Right lung (tissue), 10 donors: ENCODE measurements at places on chromosomes 12 and 14. TPM values are rescaled to one million over a fixed set of nuclear protein-coding genes. Genes with fewer than 3 reads are reported as not detected.

CACNA2D4 gene
- 1.7 TPM for polyA plus RNA-seq

DNA sequence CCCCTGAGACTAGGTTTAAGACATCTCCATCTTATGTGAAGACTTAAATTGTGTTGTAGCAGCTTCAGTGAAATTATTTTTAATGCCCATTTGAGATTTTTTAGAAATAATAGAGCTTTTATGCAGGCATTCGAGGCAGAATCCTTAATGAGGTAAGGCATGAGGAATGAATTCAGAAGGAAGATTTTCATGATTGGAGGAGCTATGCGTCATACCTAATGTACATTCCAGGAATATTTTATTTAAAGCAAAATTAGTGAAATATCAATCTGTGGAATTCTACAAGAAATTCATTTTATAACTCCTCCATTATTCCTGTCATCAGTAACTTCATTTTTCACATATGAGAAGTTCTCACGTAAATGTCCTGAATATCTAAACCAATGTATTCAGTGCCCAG, 36.0 kb upstream of the GARIN6 start:
- no peak for DNase-seq

DNA sequence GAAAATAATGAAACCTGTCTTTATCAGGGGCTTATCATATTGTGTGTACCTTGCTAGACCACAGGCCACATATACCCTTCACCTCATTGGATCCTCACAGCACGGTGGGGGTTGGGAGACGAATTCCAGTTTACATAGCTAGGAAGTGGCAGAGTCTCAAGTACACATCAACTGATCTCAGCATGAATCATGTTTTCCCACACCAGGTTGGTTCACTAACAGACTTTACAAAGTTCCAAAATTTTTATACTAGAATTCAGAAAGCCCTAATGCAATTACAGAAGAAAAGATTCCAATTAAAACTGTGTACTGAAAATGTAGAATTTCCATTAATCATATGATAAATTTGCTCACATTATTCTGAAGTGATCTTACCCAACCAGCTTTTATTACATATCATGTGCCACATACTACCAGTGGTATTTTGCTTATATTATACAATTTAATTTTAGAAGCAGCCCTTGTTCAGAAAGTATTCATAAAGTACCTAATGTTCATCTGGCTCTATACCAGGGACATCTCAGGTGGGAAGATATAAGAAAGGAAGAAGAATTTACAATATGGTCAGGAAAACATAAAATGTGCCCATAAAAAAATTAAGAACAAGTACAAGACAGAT, 196.2 kb downstream of the ITPR2 start:
- no peak for DNase-seq

DNA sequence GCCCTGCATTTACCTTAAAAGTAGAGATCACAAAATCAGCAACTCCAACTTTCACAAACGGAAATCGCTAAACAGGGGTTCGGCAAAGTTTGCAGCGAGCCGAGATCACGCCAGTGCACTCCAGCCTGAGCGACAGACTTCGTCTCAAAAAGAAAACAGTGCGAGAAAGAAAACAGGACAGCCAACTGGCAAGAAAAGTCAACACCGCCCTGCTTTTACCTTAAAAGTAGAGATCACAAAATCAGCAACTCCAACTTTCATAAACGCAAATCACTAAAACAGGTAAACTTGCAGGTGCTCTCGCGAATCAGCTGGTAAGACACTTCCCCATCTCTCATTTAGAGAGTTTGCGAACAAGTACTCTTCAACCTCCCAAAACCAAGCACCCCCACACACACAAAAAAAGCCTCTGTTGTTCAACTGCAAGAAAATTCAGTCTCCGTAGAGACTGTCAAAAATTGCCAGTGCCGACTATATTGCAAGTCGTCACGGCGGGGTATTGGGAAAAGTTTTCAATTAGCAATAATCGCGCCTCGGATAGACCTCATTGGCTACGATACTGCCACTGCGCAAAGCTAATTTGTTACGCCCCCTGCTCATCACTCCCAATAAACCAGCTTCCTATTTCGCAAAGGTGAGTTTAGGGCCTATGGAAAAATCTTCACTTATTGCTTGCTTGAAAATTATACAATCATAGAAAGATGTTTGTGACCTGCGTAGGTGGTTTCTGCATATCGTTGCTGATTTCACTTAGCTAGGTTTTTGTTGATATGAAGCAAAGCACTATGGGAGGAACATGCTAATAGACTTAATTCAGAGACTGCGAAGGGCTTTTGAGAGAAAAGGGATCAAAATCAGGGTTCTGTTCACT, at the start of gene RNU4-1:
Gene RNU4-1 (minus strand): TSS at position 577 of the 871 bp plus-strand sequence.
- peak; percentile 90 for DNase-seq

DNA sequence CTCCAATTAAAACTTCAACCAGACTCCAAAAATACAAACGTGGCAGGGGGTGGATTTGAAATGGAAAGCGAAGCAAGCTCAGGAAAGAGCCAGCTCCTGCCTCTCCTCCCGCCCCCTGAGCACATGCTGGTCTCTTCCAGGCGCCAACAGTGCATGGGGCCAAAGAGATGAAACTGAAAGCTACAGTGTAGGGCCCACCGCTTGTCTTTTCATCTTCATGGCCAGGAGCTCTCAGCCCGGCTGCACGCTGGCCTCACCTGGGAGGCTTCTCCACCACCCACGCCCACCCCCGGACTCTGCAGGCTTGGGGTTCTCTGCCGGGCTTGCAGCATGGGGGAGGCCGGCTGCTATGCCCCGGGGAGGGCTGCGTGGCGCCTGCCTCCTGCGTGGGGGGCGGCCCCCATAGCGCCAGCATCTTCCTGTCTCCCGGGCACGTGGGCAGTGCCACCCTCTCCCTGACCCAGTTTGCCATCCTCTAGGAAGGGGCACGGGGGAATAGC, 2.0 kb downstream of the RIMBP2 start:
- DNase-seq = no peak

DNA sequence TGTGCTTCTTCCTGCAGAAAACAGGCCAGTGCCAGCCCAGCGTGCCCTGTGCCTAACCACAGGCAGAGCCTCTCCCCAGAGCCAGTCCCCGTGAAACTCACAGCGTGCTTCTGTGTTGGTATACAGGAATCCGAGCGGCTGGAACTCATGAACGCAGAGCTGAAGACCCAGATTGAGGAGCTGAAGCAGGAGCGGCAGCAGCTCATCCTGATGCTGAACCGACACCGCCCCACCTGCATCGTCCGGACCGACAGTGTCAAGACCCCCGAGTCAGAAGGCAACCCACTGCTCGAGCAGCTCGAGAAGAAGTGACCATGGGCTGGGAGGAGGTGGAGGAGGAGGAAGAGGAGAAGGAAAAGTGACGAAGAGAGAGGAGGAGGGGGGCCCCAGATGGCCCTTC, 41.3 kb downstream of the JDP2 start:
- DNase-seq = no peak

GRCh38 chr12:121120323-121120722, 12.4 kb upstream of the P2RX7 start:
- DNase-seq = no peak

DNA sequence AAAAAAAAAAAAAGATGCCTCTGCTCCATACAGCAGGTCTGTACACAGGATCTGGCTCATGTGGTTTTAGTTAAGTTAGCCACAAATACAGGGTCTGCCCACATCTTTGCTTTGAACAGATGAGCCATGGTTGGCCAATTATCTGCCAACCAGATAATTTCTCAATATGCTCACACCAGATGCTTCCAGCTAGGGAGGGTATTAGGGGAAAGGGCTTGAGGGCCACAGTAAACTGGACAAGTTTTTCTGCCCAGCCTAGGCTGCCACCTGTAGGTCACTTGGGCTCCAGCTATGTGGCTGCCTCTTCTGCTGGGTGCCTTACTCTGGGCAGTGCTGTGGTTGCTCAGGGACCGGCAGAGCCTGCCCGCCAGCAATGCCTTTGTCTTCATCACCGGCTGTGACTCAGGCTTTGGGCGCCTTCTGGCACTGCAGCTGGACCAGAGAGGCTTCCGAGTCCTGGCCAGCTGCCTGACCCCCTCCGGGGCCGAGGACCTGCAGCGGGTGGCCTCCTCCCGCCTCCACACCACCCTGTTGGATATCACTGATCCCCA, 776 bp downstream of the RDH5 start:
- DNase-seq = no peak

DNA sequence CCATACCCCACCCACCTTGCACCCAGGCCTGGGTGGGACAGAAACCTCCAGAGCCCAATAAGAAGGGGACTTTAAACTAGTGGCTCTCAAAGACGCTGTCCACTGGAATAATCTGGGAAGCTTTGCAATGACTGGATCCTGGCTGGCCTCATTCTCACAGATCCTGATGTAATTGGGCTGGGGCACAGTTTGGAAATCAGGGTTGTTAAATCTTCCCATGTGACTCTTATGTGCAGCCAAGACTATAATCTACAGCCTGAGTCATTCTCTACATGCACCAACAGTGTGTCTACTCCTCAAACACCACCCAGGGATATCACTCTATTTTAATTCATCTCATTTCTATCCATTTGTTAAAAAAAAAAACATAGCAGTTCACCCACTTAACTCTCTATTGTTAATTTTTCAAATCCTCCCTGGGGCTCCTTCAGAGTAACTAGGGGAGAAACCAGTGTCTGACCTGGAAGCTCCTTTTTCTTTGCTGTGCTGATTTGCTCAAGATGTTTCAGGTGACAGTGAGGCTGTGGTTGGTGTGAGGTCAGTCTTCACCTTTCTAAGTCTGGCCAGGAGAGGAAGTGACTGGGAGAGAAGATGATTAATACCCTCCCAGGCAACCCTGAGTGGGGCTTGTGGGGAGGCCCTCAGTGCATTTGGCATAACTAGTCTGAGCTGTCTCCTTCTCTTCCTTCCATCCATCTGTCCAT, 211.6 kb upstream of the SFSWAP start:
- no peak for DNase-seq

DNA sequence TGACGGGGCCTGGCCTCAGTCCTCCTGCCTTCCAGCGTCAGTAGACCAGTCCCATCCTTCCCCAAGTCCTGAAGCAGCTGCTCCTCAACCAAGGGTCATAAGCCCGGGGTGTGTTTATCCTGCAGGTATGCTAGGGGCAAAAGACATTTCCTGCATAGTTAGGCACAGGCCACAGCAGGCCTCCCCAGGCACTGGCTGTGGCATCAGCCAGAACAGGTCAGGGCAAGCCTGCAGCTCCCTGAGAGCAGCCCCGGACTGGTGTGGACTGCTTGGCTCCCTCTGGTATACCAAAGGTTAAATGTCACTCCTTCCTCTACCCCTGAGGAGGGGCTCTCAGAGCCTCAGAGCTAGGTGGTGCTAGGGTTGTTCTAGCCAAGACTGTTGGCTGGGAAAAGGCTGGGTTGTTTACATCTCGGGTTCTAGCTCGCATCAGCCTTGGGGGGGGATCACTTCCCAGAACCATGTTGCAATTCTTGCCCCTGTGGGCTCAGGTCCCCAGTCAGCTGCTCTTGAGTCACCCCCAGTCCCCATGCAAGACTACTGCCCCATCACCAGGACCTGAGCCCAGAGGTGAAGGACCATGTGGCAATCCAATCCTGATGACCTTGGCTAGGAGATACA, 2.9 kb downstream of the MMP14 start:
- no peak for DNase-seq

- DNase-seq = no peak
Measured at GRCh38 chr12:121330692-121331091, 21.5 kb downstream of the ANAPC5 start.

DNA sequence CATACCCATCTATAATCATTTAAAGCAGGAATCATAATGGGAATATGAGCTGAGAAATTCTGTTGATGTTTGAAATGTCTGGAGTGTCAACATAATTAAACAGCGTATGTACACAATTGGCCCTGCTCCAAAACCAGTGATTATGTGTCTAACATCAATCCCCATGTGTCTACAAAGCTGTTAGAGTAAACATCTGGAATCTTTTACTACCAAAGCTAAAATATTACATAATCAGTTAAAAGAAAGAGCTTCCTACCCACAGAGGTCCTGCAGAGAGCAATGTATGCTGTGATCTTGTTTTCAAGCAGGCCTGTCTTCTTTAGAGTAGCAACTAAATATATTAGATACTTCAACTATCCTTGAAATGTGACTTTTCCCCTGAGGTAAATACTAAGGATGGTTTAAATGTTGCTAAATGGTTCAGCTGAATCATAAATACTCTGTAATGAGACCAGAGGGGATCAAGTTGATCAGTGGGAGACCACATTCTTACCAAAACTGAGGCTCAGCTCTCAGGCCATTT, 74.3 kb downstream of the RASSF8 start:
- DNase-seq = peak; percentile 57

- DNase-seq = no peak
Measured at GRCh38 chr14:21092273-21093011, 6.0 kb downstream of the ZNF219 start.

DNA sequence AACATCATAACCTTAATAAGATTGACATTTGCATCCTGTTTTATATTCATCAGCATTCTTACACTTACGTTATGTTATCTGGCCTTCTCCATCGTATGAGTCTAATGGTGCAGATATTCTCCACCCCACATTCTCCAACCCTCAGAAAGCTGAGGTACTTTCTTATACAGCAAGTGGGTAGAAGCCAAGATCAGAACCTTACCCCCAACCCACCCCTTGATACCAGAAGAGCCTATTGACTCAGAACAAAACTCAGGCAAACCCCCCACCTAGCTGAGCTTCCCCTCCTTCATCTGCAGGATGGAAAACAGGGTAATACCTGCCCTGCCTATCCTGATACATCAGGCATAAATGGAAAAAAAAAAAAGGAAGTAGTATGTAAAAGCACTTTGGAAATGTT, 77.6 kb downstream of the DPF3 start:
- DNase-seq = no peak

DNA sequence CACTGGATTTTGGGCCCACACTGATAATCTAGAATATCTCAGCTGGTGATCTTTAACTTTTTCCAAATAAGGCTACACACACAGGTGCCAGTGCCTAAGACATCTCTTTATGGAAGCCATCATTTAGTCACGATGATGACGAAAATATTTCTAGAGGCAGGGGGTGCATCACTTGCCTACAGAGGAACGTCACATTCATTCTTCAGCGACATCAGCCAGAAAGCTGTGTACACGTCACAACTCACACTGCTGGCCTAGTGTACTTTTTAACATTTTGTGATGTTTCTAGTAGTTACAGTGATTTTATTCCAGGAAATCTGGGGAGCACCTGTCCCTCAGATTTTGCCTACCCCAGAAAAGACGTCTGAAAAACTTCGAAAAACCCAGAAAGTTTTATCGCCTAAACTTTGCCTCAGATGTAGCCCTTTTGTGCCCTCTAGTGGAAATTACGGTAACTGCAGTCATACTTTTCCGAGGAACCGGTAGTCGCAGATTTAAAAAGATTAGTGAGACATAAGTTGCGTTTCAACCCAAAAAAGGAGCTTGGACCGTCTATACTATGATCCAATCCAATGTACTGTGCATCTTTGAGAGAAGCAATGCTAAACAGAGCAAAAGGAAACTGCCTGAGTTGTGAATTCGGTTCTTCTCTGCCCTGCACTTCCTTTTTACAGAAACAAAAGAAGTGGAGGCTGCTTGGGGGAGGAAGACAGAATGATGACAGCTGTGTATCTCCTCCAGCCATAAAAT, 64.3 kb upstream of the STON2 start:
- DNase-seq = peak; percentile 68
